HS-5 (cell line): ENCODE measurements at places on chromosomes 1 and 21.

GRCh38 chr1:228176461-228177182 is 11.0 kb downstream of the IBA57 start:
- no peak for DNase-seq

GRCh38 chr1:64933296-64934070 is 32.9 kb downstream of the JAK1 start:
- DNase-seq, result peak; percentile 91

DNA sequence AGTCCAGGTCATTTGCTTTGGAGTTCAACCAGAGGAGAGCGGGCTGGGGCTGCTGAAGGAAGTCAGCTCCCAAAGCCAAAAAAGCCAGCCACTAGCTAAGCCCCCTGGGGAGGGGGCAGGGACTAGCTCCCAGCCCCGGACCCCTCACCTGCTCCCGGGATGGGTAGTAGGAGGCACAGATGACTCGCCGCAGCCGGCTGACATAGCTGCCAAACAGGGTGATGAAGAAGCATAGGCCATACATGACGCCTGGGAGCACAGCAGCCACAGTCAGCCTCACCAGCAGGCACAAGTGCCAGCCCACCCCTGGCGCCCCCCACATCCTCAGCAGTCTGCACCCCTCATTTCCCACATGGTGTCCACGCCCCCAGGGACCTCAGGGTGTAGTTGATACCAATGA is 7.4 kb downstream of the DCST2 start:
- DNase-seq, result no peak

- no peak for DNase-seq
These were observed 17.8 kb downstream of the COPA start for GRCh38 chr1:160325252-160325651.
